ENCODE measurements at places on chromosomes 6 and 20. TPM values are rescaled to one million over a fixed set of nuclear protein-coding genes. Genes with fewer than 3 reads are reported as not detected.

The CFAP61 gene
- total RNA-seq = not detected

The EPPIN gene
- not detected for total RNA-seq

The SLC32A1 gene
- total RNA-seq = not detected

The ZBP1 gene
- total RNA-seq = not detected

The FRS3 gene
- total RNA-seq = 1.1 TPM

Data from smooth muscle cell of the coronary artery (primary cell).